KBM-7 (cell line): ENCODE measurements at places on chromosomes 11 and 22.

DNA sequence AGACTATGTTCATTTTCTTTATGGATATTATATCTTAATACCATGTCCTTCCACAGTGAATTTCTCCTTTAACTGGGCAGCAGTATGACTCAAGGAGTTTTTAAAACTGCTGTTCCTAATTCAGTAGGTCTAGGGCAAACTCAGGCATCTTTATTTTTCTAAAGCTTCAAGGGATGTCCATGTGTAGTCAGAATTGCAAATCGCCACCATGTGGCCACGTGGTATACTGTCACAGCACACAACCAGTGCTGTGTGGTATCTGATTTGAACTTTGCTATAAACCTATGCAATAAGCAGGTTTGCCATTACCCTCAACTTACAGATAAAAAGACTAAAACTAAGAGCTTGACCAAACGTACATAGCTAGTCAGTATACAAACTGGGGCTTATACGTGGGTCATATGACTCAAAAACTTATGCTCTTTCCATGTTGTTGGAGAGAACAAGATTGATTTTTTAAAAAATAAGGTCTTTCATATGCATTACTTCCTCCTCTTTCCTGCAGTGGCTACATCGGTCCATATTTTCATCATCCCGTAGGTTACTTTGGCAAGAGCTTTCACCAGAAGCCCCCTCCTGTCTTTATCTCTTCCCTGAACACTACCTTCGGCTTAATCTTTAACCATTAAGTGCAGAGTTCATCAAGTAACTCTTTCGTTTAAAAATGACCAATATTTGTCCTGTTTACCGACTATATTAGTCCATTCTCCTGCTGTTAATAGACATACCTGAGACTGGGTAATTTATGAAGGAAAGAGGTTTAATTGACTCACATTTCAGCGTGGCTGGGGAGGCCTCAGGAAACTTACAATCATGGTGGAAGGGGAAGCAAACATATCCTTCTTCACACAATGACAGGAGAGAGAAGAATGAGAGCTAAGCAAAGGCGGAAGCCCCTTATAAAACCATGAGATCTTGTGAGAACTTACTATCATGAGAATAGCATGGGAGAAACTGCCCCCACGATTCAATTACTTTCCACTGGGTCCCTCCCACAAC, 8.0 kb upstream of the HTATIP2 start:
- peak; percentile 38 for DNase-seq

- DNase-seq: no peak
Observed at GRCh38 chr22:17284466-17284865, 65.2 kb upstream of the ADA2 start.

DNA sequence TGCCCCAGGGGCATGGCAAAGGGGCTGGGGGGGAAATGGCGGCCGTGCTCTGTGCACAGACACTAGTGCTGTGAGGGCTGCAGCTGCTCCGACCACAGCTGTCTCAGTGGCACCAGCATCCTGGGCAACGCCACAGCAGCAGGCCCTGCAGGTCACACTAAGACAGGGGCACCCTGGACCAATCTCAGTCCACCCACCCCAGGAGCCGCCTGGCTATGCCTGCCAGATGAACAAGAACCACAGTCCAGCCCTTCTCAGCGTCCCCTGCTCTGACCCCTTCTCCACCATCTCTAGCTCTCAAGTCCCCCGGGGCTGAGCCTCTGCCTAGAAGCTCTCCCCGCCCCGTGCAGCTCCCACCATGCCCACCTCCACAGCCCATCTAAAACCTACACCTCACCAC, 16.5 kb downstream of the TUBGCP6 start:
- no peak for DNase-seq

DNA sequence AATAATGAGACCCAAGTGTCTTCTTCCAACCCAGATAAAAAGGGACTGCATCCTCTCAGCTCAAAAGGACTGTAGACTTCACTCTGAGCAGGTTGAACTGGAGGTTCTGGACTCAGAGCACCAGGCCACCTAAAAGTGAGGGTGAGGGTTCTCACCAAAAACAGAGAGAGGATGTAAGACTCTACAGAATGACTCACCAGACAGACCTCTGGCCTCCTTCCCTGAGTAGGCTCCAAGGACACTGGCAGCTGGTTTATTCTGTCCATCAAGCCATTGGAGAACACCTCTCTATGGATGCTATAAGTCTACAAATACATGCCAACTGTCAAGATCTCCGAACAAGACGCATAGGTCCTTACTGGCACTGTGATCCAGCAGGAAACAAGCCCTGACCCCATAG, 27.2 kb downstream of the FEZ1 start:
- no peak for DNase-seq

DNA sequence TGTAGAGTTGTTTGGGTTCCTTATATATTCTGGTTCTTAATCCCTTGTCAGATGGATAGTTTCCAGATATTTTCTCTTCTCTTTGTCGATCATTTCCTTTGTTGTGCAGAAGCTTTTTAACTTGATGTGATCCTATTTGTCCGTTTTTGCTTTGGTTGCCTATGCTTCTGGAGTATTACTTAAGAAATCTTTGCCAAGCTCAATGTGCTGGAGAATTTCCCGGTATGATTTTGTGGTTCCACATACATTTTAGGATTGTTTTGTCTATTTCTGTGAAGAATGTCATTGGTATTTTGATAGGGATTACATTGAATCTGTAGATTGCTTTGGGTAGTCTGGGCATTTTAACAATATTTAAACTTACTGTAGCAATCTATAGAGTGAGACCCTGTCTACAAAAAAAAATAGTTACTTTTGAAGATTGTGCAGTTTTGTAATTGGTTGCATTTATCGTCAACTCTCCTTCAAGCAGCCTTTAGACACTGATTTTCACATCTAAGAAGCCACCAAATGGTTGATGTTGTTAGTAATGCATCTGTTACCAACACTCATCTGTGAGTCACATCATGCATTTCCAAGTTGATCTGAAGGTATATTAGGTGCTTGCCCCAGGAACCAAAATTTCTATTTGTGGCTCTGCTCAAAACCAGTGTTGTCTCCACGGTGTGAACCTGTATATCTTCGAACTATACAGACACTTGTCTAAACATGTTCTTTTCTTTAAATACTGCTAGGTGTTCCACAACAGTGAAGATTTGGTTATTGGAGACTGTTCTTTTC, 21.4 kb downstream of the XRCC6 start:
- no peak for DNase-seq

GRCh38 chr11:115407496-115407895, 96.7 kb downstream of the CADM1 start:
- DNase-seq: no peak

DNA sequence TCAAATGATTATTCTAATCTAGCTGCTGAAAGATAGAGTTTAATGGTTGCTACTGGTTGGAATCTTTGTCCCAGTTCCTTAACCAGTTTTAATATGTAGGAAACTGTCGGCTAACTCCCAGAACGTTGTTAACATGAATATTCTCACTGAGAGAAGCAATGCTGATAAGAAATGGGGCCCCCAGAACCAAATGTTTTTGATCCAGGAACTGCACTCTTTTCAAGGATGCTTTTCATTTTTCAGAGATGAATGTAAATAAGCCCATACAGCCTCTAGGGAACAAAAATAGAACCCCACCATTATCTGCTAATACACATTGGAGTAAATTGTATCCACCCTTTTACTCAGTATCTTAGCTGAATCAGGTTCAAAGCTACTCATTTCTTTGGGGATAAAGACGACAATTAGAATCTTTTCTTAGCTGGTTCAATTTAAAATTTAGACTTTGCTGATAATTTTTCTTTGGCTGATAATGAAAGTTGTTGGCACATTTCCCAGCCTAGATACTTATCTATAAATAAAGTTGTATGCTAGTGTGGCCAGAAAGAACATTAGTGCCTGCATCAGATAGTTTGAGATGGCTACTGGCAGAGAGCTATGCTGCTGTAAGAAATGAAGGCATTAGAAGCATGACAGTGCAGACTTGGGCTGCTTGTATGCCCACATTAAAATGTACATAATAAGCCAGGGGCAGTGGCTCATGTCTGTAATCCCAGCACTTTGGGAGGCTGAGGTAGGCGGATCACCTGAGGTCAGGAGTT, 323.3 kb upstream of the PDGFD start:
- DNase-seq: no peak

GRCh38 chr11:112087212-112087611, 539 bp downstream of the SDHD start:
- no peak for DNase-seq

- DNase-seq: no peak
Observed at GRCh38 chr11:61650781-61651571, 29.2 kb upstream of the DAGLA start.

DNA sequence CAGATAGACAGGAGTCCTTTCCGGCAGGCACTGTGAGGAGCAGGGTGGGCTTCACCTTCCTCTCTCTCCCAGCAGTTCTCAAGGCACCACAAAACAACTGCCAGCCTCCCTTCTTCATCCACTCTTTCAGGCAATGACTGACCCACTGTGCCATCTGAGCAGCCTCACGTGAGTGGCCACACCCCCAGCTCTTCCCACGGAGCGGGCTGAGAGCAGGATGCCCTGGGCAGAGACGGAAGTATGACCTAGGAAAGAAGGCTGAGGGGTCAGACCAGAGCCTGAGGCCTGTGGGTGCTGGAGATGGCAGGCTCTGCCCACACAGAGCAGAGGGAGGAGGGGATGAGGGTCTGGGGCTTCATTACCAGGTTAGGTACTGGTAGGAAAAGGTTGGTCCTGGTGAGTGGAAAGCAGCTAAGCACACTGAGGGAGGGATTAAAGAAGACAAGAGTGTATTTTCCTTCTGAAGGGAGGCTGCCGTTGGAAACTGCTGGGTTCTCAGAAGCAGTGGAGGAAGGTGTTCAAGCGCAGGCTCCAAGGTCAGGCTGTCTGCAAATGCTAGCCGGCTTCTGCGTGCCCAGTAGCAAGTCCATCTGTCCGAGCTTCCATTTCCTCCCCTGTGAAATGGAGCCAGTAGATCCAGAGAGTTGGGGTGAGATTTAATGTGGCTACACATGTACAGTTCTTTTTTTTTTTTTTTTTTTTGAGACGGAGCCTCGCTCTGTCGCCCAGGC, 4.6 kb downstream of the NLRP6 start:
- no peak for DNase-seq

DNA sequence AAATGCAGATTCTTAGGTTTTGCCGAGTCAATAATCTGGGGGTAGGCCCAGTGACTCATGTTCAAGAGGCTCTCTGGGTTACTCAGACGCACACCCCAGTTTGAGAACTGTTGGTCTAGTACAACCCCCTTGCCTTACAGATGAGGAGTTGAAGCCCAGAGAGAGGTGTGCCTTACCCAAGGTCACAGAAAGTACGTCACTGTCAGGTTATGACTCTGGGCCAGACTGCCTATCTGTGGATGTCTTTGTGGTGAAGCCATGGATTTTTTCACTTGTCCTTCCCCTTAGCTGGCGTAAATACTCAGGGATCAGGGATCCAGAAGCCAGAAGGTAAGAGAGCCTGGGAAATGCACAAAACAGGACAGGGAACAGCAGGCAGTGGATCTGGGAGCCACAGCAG, 25.2 kb upstream of the NECTIN1 start:
- DNase-seq: no peak

GRCh38 chr11:55719608-55720160, 53.6 kb upstream of the OR5D13 start:
- no peak for DNase-seq

DNA sequence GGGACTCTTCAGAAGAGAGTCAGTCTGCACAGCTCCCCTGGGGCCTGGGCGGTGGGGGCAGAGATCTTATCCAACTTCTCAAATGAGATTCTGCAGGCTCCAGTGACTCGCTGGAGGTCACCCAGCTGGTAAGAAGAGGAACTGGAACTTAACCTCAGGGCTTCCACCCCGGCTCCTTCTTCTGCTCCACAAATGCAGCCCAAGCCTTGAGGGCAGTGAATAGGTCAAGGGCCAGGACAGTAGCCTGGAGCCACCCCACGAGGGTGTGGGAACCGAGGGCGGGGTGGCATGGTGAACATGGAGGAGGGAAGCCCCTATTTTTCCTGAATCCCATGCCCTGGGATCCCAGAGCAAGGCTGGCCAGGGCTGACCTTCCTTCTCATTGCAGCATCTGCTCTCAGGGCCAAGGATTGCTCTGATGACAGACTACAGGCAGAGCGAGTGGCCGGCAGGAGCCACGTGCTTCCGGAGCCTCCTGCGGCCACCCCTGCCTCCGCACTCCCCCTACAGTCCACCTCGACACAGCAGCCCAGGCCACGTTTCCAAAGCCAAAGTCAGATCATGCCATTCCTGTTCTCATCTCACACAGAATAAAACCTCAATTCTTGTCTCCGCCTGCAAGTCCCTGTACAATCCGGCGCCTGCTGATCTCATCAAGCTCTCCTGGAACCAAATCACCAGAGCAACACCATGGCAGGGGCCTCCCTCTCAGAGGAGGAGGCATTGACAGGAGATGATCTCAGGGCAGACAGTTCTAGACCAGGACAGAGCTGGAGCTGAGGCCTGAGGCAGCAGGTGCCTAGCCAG, 21.1 kb upstream of the UPK3A start:
- peak; percentile 79 for DNase-seq

DNA sequence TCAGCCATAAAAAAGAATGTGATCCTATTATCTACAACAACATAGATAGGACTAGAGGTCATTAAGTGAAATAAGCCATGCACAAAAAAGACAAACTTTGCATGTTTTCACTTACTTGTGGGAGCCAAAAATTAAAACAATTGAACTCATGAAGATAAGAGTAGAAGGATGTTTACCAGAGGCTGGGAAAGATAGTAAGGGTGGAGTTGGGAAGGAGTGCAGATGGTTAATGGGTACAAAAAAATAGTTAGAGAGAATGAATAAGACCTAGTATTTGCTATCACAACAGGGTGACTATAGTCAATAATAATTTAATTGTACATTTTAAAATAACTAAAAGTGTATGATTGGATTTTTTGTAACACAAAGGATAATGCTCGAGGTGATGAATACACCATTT, 27.2 kb upstream of the IL10RA start:
- DNase-seq: no peak

- no peak for DNase-seq
Observed at GRCh38 chr11:13276454-13276831, 1.1 kb upstream of the BMAL1 start.

DNA sequence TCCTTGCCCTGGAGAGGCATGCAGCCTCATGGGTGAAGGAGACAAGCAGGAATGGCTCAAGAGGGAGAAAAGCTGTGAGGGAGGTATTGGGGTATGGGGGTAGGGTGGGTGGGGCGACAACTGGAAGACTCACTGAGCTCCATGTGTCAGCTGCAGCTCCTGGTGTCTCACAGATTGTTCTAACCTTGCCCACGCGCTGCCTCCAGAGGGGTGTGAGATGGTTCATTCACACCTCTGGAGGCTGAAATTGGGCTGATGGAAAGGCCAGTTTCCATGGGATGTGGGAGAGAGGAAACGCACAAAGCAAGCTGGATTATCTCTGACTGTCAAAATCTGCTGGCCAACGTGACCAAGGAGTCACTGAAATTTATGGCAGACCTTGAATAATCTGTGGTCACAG, 400.4 kb upstream of the NARS2 start:
- DNase-seq: no peak
